ENCODE measurements at places on chromosomes 12 and 14.

DNA sequence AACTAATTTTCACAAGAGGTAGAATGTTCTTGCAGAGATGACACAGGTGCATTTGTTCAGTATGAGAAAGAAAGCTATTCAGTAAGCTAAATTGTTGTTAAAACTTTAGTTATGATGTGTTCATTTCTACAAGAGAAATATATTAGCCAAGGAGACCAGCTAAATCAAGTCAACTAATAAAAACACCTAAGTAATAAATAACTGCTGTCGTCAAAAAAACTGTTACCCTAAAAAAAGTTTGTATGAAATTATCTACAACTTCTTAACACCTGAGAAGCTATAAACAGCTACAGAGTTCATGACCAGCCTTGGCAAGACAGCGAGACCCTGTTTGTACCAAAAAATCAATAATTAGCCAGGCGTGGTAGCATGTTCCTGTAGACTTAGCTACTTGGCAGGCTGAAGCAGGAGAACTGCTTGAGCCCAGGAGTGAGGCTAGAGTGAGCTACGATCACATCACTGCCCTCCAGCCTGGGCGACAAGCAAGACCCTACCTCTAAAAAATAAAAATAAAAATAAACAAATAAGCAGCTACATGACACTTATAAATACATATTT is 67.6 kb upstream of the AP4S1 start:
- no peak for DNase-seq

DNA sequence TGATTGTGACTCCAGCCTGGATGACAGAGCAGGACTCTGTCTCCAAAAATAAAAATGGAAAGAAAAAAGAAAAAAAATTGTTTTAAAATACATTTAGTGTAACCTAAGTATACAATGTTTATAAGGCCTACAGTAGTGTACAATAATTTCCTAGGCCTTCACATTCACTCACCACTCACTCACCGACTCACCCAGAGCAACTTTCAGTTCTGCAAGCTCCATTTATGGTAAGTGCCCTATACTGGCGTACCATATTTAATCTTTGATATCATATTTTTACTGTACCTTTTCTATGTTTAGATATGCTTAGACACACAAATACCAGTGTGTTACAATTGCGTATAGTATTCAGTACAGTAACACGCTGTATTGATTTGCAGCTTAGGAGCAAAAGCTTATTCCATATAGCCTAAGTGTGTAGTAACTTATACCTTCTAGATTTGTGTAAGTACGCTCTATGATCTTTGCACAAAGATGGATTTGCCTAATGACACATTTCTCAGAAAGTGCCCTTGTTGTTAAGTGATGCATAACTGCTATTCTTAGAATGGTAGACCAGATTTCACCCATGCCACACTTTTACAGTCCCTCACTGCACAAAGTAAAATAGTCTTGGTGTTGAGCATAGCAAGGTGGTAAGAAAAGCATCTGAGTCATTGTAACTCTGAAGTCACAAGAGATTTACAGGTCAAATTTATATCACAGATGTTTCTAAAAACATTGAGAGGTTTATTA is 151.9 kb downstream of the LRRK2 start:
- DNase-seq = no peak

- DNase-seq = peak; percentile 72
Observed at GRCh38 chr12:49200919-49201594, 12.2 kb upstream of the TUBA1A start.

- no peak for DNase-seq
Observed at GRCh38 chr12:130948751-130949150, 5.0 kb upstream of the ADGRD1 start.

GRCh38 chr12:64137117-64137516 is 85.0 kb downstream of the KICS2 start:
- DNase-seq = no peak

GRCh38 chr12:27794818-27795584 is 15.0 kb upstream of the MANSC4 start:
- no peak for DNase-seq

All from NCI-H1930 (cell line).